Stimulated activated CD4-positive, alpha-beta T cell treated with anti-CD3 and anti-CD28 coated beads, Interleukin-12 subunit alpha, Interleukin-12 subunit beta, amount 100 ng/mL, for 24 hours (primary cell): ENCODE measurements at places on chromosomes 4 and X.

DNA sequence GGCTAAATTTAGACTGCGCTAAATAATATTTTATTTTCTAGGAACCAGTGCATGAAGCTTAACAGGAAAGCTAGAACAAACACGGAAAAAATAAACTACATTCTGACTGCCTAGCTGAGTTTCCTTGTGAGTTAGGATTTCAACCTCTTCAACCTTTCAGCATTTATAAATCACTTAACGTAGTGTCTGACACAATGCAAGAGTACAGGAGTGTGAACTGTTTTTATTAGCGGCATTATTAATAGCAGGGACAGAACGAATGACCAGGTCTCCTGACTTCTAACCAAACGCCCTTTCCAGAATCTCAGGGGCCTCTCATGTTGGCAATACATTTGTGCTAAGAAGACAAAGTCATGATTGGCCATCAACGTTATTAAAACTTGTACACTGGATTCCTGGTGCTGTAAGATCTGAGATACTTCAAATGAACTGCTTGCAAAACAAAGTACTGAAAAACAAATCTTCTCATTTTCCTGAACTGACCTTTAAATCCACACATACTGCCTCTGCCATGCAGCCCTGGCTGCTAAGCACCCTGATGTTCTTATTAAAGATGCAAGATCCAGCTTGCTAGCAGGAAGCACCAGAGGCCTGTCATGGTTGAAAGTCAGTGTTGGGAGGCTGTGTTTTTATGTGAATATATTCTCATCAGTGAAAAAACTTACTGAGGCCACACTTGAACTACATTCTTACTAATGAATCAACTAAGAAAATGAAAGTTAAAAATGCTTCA lies 380.4 kb upstream of the CPEB2 start:
- no peak for DNase-seq

GRCh38 chrX:103797691-103798090 lies 21.1 kb downstream of the PLP1 start:
- DNase-seq = no peak

GRCh38 chrX:13009844-13010243 lies 34.6 kb downstream of the FAM9C start:
- no peak for DNase-seq

GRCh38 chr4:5222951-5223350 lies 171.7 kb downstream of the STK32B start:
- no peak for DNase-seq

DNA sequence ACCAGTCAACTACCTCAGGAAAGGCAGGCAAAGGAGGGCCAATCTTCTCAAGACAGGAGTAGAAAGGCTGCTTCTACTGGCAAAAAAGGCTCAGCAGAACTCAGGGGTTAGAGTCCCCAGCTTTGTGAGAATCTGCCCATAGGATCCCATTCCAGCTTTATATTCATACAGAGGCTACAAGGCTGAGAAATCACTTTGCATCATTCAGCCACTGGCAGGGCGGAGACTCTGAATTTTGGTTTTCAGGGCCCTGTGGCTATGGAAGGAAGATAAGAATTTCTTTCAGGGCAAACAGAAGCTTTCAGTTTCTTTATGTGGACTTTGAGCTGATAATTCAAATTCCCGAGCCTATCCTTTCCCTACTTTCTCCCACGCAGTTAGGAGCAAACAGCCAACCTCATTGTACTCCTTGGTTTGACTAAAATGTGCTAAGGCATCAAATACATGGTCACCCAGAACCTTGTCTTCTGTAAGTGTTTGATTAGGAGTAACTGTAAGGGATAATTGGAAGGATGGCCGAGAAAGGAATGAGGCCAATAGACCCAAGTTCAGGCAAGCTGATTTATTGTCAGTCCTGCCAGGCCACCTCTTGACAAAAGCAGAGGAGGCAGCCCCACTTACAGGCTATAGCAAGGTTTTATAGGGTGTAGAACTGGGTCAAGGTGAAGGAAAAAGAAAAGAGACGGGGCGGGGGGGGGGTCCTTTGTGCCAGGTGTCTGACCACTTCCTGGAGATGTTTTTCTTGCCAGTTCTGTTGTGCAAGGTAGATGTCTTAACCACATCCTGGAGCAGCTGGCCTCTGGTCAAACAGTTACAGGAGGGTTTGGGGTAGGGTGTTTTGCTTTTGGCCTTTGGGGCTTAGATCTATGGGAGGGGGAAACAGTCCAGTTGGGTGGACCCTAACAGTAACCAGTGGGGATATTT lies 165.3 kb upstream of the PPP1R2C start:
- DNase-seq = no peak
